ENCODE measurements at places on chromosomes 2 and 18. TPM values are rescaled to one million over a fixed set of nuclear protein-coding genes. Genes with fewer than 3 reads are reported as not detected.

MEP1B gene
- polyA plus RNA-seq = not detected

RELCH gene
- 17.4 TPM for polyA plus RNA-seq

STRN gene
- 7.6 TPM for polyA plus RNA-seq

ERMN gene
- 18.7 TPM for polyA plus RNA-seq

TAF4B gene
- polyA plus RNA-seq = 6.0 TPM

LYPD6 gene
- polyA plus RNA-seq = 0.93 TPM

LYG1 gene
- polyA plus RNA-seq = not detected

WDR54 gene
- polyA plus RNA-seq = 25.1 TPM

CCDC74A gene
- polyA plus RNA-seq = 0.74 TPM
